Mesothelial cell of epicardium (in vitro differentiated cells): ENCODE measurements at places on chromosomes 7 and 10. TPM values are rescaled to one million over a fixed set of nuclear protein-coding genes. Genes with fewer than 3 reads are reported as not detected.

DNA sequence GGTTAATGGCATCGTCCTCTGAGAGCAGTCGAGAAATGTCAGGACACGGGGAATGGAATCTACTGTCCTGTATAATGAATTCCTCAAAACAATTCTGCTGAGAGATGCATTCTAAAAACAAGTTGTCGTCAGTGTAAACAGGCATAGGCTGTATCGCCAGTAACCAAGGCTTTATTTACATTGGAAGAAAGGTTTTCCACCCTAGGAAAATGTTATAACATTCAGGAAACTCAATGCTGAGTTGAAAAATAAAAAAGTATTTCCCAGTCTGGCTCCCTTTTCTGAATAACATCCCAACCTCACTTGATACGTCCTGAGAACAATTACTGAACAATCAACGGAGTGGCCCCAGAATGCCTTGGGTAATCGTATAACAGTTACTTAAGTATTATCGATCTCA lies 79.6 kb upstream of the UCN3 start:
- no peak for DNase-seq

DNA sequence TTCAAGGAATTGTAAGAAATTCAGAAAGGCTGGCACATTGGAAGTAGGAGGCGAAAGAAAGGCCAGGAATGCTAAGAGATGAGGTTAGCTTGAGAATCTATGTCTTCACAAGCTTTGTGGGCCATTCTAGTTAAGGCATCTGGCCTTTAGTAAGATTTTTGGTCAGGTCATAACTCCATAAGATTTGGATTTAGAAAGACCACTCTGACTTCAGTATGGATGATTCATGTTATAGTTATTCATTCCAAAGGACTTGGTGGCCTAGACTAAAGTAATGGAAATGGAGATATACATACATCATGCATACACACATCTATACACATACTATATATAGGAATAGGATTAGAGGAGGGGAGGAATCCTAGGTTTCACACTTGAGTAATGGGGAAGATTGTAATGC lies 77.5 kb downstream of the SEPTIN7 start:
- no peak for DNase-seq

DNA sequence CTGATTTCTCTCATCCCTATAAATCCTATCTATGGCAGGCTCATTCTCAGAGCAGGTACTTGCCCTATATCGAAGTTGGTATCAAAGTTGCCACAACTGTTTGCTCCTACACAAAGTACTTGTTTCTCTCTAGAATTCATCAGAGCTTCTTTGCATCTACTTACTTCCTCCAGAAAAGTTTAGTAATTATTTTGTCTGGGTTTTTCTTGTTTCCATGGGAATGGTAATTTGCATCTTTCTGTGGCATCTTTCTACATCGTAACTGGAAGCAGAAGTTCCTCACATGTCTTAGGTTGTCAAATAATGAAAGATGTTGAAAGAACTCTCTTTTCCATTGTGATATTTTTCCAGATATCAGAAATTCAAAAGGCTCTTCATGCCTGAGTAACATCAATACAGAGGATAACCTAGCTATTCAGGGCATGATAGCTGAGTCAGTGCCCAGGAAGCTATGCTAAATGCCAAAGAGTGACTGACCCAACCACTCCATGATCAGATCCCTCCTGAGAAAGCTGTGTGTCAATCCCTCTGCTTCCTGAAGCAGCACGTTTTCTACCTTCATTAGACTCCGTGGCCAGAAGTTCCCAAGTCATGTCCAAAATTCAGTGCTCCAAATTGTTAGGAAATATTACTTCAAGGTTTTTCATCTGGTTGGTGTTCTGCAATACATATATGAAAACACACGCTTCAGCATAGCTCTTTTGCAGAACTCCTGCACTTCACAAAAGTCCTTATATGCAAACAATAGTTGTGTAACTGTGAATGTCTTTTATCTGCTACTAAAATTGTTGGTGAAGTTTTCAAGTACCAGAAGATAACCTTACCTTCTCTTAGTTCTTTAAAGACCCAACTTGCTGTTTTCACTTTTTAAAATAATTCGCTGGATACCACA lies 216.5 kb downstream of the VTI1A start:
- no peak for DNase-seq

GRCh38 chr10:46288601-46289206 lies 1.9 kb downstream of the ANTXRL start:
- DNase-seq, result no peak

GPRIN2 gene
- 19.6 to 20.7 TPM (median 20.3 TPM) in 3 replicates for total RNA-seq
